ENCODE measurements at places on chromosomes 12 and 14.

GRCh38 chr12:50282721-50283228 is 545 bp downstream of the LIMA1 start:
- peak; percentile 23 for DNase-seq

- no peak for DNase-seq
These were observed 206.3 kb downstream of the ACSS3 start for GRCh38 chr12:81284137-81284536.

DNA sequence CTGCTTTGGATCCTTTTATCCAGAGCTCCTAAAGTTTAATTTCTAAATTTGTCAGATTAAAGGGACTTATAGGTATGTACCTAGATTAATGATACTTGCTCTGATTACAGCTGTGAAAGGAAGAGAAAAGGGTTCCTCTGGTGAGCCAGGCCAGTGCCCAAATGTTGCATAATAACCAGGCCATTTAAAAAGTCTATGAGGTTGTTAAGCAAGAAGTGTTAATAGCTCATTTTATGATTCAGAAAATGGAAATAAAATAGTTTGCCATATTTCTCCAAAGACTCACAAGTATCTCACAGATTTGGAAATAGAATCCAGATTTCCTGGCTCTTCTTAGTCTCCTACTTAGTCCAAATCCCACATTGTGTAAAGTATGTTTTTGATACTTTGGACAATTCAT is 67.6 kb downstream of the SLC38A6 start:
- DNase-seq = no peak

- no peak for DNase-seq
These were observed 111.5 kb upstream of the ATXN7L3B start for GRCh38 chr12:74426091-74426490.

GRCh38 chr12:480831-481816 is 21.4 kb downstream of the B4GALNT3 start:
- no peak for DNase-seq

- no peak for DNase-seq
These were observed 27.5 kb downstream of the BEST3 start for GRCh38 chr12:69671597-69671996.

DNA sequence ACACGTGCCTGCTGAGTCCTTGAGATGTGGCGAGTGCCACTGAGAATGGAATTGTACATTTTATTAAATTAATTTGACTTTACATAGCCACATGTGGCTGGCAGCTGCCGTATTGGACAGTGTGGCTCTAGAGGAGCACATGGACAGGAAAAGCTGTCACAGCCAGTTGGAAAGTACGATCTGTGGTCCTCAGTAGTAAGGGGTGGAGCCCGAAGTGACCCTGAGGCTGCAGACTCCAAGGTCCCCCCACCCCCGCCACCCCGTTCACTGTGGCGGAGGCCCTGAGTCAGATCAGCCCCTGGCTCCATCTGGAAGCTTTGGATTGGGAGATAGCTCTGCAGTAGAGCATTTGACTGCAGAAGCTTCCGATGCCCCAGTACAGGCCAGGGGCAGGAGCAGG is 25.8 kb upstream of the BEGAIN start:
- DNase-seq = no peak

All from dermis microvascular lymphatic vessel endothelial cell (primary cell).